ENCODE measurements at places on chromosomes 12 and 14. TPM values are rescaled to one million over a fixed set of nuclear protein-coding genes. Genes with fewer than 3 reads are reported as not detected.

GRCh38 chr14:61322011-61322798 lies 826 bp downstream of the PRKCH start:
- peak; percentile 54 for DNase-seq
- H3K27me3 ChIP-seq, result no peaks in the 10 kb centered on the region
- H3K27ac ChIP-seq, result peak overlapping the region; percentile 71
- H3K4me3 ChIP-seq, result peak overlapping the region; percentile 49
- H3K36me3 ChIP-seq, result no peaks in the 10 kb centered on the region
- H3K4me1 ChIP-seq, result 0 out of 2 replicates have a peak, but pooled peaks cover 3% of the 10 kb centered on the region

DNA sequence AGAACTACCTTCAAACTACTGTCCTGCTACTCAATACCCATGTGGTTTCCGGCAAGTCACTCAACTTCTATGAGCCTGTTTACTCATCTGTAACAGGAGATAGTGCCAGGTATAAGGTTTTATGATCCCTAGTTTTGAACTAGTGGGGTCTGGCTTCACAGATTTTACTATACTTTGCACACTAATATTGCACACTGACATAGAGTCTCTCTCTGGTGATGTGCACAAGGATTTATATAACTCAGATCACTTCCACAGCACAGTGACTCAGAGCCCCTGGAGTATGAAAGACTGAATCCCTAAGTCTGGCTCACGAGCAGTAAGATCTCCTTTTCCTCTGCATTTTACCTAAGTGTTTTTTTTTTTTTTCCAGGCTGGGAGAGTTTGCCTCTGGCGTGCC lies 69.7 kb upstream of the SLC38A2 start:
- H3K27me3 ChIP-seq, result no peaks in the 10 kb centered on the region
- H3K36me3 ChIP-seq, result no peaks in the 10 kb centered on the region
- H3K4me1 ChIP-seq, result peaks cover 11% of the 10 kb centered on the region
- DNase-seq, result no peak
- H3K4me3 ChIP-seq, result no peak overlapping the region
- H3K27ac ChIP-seq, result no peak overlapping the region

- no peaks in the 10 kb centered on the region for H3K27me3 ChIP-seq
- no peaks in the 10 kb centered on the region for H3K36me3 ChIP-seq
- peaks cover 25% of the 10 kb centered on the region for H3K4me1 ChIP-seq
- no peak overlapping the region for H3K27ac ChIP-seq
These were observed 353.9 kb downstream of the DUSP6 start for GRCh38 chr12:88998421-88998820.

DNA sequence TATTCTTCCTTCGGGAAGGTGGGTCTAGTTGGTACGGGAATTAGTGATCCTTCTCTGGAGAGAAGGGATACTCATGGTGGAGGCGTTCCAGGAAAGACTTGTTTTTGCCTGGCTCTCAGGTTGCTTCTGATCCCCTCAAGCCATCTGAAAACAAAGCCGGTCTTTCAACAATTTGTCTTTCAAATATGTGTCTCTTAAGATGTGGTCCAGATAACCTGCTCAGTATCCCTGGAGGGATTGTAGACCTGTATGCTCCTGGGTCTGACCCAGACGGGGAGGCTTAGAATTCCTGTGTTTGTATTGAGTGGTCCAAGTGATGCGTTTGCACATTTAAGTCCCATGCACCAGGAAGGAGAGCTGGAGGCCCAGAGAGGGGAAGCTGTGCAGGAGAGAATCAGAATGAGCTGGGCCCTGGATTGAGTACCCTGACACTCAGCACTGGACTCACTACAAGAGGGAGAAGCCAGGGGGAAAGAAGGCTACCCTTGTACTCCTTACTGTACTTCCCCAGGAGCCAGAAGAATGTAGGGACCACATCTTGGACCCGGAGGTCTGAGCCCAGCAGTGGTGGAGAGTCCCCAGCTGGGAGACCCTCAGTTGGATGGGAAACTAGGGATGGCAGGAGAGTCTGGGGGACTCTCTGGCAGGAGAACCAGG lies 40.4 kb downstream of the ERH start:
- no peak overlapping the region for H3K4me3 ChIP-seq
- no peaks in the 10 kb centered on the region for H3K36me3 ChIP-seq
- H3K4me1 ChIP-seq, result peaks cover 3% of the 10 kb centered on the region
- DNase-seq, result no peak
- H3K27ac ChIP-seq, result no peak overlapping the region

- no peak overlapping the region for H3K4me3 ChIP-seq
- no peak overlapping the region for H3K27ac ChIP-seq
- H3K27me3 ChIP-seq, result no peaks in the 10 kb centered on the region
These were observed 211.1 kb upstream of the RGS6 start for GRCh38 chr14:71720978-71721624.

- no peak overlapping the region for H3K4me3 ChIP-seq
- no peak for DNase-seq
- H3K36me3 ChIP-seq, result no peaks in the 10 kb centered on the region
- H3K27ac ChIP-seq, result no peak overlapping the region
These were observed 44.7 kb downstream of the DPF3 start for GRCh38 chr14:72849222-72849621.

GRCh38 chr12:1778911-1779310 lies 41.5 kb upstream of the LRTM2 start:
- no peaks in the 10 kb centered on the region for H3K27me3 ChIP-seq
- H3K27ac ChIP-seq, result no peak overlapping the region
- H3K4me3 ChIP-seq, result no peak overlapping the region
- no peak for DNase-seq
- peaks cover 2% of the 10 kb centered on the region for H3K36me3 ChIP-seq

DNA sequence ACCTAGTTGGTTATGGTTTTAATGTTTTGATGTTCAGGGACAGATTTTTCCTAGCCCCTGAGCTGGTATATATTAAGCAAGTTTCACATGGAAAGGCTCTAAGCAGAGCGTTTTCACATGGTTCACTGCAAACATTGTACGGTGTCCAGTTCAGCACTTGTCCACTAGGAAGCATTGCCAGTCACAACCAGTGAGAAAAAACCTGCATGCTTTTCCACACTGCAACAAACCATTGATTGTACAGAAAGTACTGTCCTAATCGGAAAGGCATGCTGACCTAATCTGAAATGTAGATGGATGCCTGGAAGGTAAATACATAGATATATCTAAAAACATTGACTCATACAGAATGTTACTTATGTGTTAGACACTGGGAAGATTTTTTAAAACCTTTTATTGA lies 25.0 kb upstream of the NPAS3 start:
- no peaks in the 10 kb centered on the region for H3K36me3 ChIP-seq

- no peak overlapping the region for H3K4me3 ChIP-seq
- no peak for DNase-seq
- H3K4me1 ChIP-seq, result no peaks in the 10 kb centered on the region
These were observed 35.4 kb downstream of the SLC38A1 start for GRCh38 chr12:46233423-46233822.

DNA sequence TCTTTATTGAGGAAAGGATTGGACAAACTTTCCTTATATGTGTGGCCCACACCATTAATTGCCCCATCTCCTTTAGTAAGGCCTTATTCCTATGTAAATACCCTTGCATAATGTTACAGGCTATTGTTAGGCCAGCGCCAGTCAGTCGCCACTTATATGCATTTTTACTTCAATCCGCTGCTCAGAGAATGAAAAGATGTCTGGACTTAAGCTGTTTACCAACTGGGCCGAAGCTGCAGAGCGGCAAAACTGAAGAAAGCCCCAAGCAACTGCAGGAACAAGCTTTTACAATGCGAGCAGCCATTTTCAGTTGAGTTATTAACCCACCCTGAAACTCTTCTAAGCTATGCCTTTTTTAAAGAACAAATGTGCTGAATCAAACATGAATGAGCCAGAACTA lies 92.1 kb upstream of the OTX2 start:
- H3K36me3 ChIP-seq, result no peaks in the 10 kb centered on the region
- H3K4me1 ChIP-seq, result no peaks in the 10 kb centered on the region
- H3K27me3 ChIP-seq, result no peaks in the 10 kb centered on the region
- no peak overlapping the region for H3K27ac ChIP-seq

DNA sequence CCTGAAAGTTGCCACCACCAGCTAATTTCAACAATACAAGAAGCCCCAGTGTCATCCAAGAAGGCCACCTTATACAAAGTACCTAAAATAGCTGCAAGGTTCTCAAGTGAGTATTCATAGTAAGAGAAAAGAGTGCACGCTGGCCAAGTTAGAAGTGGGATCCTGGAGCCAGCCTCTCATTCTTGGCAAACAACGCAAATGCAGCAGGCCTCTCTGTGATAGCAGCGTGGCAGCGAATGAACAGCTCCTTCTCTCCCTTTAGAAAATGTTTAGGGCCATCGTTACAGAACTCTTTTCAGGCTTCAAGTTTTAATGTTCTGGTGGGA lies 78.0 kb upstream of the IFNG-AS1 start:
- no peaks in the 10 kb centered on the region for H3K4me1 ChIP-seq
- H3K27me3 ChIP-seq, result no peaks in the 10 kb centered on the region
- no peaks in the 10 kb centered on the region for H3K36me3 ChIP-seq
- H3K4me3 ChIP-seq, result no peak overlapping the region
- H3K27ac ChIP-seq, result no peak overlapping the region
- DNase-seq, result no peak

GRCh38 chr14:73553845-73554244 lies 4.9 kb downstream of the HEATR4 start:
- H3K4me1 ChIP-seq, result no peaks in the 10 kb centered on the region
- no peaks in the 10 kb centered on the region for H3K27me3 ChIP-seq
- DNase-seq, result no peak
- H3K4me3 ChIP-seq, result no peak overlapping the region
- H3K36me3 ChIP-seq, result no peaks in the 10 kb centered on the region
- no peak overlapping the region for H3K27ac ChIP-seq

GRCh38 chr12:108629824-108630476 lies 3.7 kb downstream of the SELPLG start:
- no peaks in the 10 kb centered on the region for H3K36me3 ChIP-seq
- H3K4me1 ChIP-seq, result no peaks in the 10 kb centered on the region
- no peak overlapping the region for H3K27ac ChIP-seq
- DNase-seq, result no peak
- H3K4me3 ChIP-seq, result no peak overlapping the region

DNA sequence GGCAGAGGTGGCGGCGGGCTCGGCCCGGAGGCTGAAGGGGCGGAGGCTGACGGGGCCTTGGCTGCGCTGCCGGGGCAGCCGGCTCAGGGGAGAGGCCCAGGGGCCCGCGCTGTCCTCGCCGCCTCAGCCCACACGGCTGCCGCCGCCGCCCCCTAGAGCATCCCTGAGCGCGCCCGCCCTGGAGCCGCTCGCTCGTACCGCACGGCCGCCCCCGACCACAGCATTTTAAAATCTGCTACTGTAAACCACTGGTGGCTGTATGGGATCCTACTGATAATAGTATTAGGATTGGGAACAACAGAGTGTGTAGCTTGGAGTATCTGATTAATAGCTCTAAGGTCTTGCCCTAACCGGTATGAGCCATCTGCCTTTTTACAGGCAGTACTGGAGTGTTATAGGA lies 22.2 kb upstream of the EDDM3A start:
- no peaks in the 10 kb centered on the region for H3K36me3 ChIP-seq
- H3K27ac ChIP-seq, result no peak overlapping the region
- no peaks in the 10 kb centered on the region for H3K27me3 ChIP-seq
- H3K4me3 ChIP-seq, result no peak overlapping the region

DNA sequence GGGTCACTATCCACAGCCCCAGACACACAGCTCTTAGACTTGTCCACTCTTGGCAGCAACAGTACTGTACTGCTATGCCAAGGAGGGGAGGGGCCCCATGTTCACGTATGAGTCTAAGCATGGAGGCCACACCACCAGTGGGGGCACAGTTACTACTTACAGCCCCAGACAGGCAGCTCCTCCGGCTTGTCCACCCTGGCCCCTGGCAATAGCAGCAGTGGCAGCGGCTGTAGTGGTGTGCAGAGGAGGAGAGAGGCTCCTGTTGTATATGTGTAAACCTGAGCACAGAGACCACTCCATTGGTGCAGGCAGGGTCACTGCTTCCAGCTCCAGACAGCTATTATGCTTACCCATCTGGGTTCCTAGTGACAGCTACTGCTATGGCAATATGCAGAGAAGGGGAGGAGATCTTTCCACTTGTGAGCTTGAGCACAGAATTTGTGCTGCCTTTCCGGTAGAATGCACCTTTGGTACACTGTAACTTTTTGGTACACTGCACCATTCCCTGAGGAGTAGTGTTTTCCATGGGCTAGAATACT lies 113.2 kb downstream of the RAD51B start:
- no peaks in the 10 kb centered on the region for H3K27me3 ChIP-seq
- no peak overlapping the region for H3K27ac ChIP-seq
- no peak for DNase-seq
- H3K4me1 ChIP-seq, result peaks cover 7% of the 10 kb centered on the region
- no peak overlapping the region for H3K4me3 ChIP-seq

- H3K27me3 ChIP-seq, result no peaks in the 10 kb centered on the region
- H3K36me3 ChIP-seq, result no peaks in the 10 kb centered on the region
- DNase-seq, result no peak
- no peak overlapping the region for H3K27ac ChIP-seq
These were observed 12.3 kb downstream of the FIGNL2 start for GRCh38 chr12:51836041-51836826.

DNA sequence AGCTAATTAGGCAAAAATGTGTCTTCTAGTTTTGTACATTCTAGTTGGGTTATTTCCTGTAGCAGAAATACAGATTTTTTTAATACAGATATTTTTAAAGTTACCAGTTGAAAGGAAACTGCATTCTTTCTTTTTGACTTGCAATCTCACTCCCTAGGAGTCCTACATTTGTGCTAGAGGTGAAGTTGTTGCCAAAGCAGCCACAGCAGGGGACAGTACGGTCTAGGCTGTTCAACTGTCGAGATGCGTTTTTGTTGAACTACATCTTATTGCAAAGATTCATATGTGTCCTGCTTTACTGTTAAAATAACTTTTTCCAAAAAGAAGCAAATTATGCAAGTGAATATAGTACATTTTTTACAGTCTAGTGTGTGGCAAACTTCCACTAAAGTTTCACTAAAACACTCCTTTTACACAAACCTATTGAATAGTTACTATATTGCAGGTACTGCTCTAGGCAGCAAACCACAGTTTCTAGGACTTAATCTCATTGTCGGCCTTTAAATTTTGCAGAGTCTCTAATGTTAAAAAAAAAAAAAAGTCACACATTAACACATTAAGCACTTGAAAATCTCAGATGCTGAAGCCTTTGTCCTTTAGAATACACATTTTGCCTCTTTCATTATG lies 30.2 kb upstream of the SRGAP1 start:
- H3K4me3 ChIP-seq, result no peak overlapping the region
- H3K36me3 ChIP-seq, result no peaks in the 10 kb centered on the region
- no peaks in the 10 kb centered on the region for H3K27me3 ChIP-seq
- H3K27ac ChIP-seq, result no peak overlapping the region
- no peaks in the 10 kb centered on the region for H3K4me1 ChIP-seq

GRCh38 chr14:103737432-103738045 lies 21.9 kb downstream of the ZFYVE21 start:
- no peak overlapping the region for H3K4me3 ChIP-seq
- H3K27me3 ChIP-seq, result no peaks in the 10 kb centered on the region
- peaks cover 5% of the 10 kb centered on the region for H3K36me3 ChIP-seq
- H3K4me1 ChIP-seq, result no peaks in the 10 kb centered on the region

Gene NRL
- 2.3 TPM for total RNA-seq

Gene GYS2
- 0.66 TPM for total RNA-seq

Gene DPPA3
- total RNA-seq, result 40.0 TPM

Gene SLCO1B1
- total RNA-seq, result 0.18 TPM

Gene KRT74
- not detected for total RNA-seq

Gene SAMD15
- total RNA-seq, result 0.82 TPM

Gene DPY19L2
- not detected for total RNA-seq

Gene PTPN21
- 27.7 TPM for total RNA-seq
